Jurkat, Clone E6-1 (cell line): ENCODE measurements at places on chromosomes 6 and 20.

DNA sequence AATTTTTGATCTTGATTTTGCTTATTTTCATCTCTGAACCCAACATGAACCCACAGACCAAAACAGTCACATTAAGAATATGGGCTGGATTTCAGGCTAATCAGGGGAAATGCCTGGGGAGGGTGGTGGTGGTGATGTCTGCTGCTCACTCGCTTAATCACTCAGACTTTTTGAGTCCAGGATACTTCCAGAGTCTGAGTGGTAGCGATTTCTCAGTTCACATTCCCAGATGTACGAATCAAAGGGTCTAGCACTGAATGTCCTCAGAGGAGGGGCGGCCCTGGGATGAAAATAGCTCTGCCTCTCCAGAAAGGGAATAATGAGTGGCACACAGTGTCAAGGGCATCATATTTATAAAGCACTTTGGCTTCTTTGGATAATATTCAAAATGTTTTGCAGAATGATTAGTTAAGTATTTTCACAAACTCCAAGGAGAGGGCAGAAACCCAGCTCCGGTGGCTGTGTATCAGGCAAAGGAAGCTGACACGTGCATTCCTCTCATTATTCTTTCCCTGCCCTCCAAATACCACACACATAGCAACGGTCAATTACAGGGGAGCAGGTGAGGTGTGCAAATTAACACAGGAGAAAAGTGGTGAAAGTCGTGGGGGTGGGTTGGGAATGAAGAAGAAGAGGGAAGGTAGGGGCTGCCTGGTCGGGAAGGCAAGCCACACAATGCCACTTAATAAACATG lies 345.2 kb upstream of the RSPO3 start:
- DNase-seq, result no peak

- no peak for DNase-seq
Measured at GRCh38 chr6:70286905-70287304, 16.0 kb downstream of the COL9A1 start.

DNA sequence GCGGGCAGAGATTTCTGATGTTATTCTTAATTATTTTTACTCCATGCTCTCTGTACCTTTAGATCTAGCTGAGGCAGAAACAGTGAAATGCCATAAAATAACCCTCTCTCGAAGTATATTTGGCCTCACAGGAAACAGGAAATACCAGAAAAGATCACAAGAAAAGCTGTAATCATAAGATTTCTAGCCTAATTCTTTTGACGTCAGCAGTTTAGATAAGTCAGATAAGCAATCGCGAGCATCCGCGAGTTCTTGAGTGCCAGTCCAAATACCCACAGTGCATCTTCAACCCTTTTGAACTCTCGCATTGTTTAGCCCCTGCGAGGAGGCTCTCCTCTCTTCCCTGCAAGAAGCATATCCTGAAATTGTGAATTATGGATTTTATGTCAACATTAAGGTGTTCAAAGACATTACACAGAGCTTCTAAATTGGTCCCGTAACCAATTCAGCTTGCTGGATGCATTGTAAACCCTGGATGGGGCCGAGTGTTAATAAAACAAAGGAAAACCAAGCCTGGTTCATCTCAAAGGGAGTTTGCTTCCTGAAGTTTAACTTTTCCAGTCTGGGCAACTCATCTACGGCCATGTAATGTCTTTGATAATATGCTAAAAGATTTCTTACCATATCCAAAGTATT lies 198.9 kb downstream of the MTFR2 start:
- peak; percentile 35 for DNase-seq

GRCh38 chr6:45253453-45253852 lies 74.7 kb upstream of the RUNX2 start:
- no peak for DNase-seq

- DNase-seq, result no peak
Measured at GRCh38 chr20:24048024-24048611, 59.5 kb upstream of the GGTLC1 start.

DNA sequence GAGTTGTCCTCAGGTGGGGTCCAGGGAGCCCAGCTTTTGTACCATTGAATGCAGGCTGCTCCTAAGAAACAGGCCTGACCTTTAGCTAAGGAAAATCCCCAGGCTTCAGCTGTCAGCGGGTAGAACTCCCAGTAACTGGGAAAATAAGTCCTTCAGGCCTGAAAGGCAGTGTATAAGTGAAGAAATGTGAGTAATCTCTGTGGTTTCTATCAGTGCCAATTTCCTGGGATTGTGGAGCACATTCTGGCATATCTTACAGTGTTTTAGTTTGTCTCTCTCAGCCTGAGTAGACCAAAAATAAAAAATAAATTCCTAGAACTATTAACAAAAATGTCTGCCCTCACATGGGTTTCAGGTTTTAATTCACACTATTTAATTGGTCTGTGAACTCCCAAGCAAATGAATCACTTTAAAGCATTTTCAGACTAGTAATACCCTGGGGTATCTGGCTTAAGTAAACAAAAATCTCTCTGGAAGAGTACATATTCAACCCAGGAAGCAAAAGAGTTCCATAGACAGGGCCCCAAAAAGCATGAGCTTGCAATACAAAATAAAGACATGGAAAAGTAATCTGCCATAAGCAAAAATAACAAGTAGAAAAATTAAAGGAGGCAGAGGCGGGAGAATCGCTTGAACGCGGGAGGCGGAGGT lies 566.2 kb upstream of the NOX3 start:
- no peak for DNase-seq

- DNase-seq, result no peak
Measured at GRCh38 chr6:114419175-114419574, 76.4 kb upstream of the HS3ST5 start.

DNA sequence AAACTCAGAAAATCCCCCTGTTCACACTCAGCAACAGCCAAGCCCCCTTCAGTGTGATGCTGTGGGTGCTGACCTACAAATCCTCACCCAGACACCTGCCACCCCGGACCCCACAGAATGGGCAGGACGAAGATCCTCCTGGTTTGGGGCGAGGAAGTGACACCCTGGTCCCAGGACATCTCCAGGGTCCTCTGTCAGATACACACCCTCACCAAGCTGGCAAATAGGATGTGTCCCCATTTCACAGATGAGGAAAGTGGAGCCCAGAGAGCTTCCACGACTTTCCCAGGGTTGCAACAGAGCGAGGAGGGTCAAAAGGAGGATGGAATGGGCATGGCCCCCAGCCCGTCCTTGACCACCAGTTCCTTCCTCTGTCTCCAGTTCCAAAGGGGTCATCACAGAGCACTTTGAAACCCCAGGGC lies 92.0 kb upstream of the AFDN start:
- no peak for DNase-seq

GRCh38 chr20:32034581-32035425 lies 17.2 kb upstream of the HCK start:
- DNase-seq, result no peak

- no peak for DNase-seq
Measured at GRCh38 chr6:31762878-31763618, 592 bp downstream of the SAPCD1 start.

- no peak for DNase-seq
Measured at GRCh38 chr20:11832851-11833250, 84.8 kb upstream of the BTBD3 start.

GRCh38 chr6:107290491-107290890 lies 168.9 kb downstream of the PDSS2 start:
- no peak for DNase-seq
